SK-MEL-5 (cell line): ENCODE measurements at places on chromosomes 7 and 10.

DNA sequence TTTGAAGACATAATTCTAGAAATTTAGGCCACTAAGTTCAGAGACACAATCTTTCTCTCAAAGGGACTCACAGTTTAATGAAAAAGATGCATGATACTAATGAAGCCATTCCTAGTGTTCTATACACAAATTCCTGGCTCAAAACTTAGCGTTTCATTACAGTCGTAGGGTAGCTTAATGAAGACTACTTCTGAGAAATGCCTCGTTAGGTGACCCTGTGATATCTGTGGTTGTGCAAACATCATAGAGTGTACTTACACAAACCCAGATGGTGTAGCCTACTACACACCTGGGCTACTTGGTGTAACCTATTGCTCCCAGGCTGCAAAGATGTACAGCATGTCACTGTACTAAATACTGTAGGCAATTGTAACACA, 488 bp upstream of the CHCHD3 start:
- DNase-seq = no peak

GRCh38 chr10:37733822-37734221, 123.6 kb downstream of the ZNF248 start:
- DNase-seq = no peak

DNA sequence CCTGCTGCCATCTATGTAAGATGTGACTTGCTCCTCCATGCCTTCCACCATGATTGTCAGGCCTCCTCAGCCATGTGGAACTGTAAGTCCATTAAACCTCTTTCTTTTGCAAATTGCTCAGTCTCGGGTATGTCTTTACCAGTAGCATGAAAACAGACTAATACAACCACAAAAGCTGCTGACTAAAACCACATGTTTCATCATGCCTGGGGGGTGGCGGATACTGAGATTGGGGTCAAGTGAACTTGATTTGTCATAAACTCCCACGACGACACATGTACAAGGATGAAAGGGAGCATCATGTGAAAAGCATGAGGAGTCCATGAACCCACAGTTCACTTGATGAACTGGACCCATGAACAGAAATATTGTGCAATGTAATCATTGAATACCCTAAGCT, 134.9 kb upstream of the ANK3 start:
- no peak for DNase-seq

DNA sequence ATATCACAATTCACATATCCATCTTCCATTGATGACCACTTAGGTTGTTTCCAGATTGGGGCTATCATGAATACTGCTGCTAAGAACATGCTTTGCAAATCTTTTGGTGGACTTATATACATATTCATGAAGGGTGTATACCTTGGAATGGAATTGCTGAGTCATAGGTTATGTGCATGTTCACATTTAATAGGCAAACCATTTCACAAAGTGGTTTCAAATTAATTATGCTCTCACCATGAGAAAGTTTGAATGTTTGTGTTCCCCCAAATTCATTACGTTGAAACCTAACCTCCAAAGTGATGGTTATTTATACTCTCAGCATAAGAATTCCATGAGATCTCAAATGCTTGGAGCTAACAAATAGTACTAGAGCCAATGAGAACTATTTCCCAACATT, 86.4 kb downstream of the VPS41 start:
- DNase-seq = no peak

DNA sequence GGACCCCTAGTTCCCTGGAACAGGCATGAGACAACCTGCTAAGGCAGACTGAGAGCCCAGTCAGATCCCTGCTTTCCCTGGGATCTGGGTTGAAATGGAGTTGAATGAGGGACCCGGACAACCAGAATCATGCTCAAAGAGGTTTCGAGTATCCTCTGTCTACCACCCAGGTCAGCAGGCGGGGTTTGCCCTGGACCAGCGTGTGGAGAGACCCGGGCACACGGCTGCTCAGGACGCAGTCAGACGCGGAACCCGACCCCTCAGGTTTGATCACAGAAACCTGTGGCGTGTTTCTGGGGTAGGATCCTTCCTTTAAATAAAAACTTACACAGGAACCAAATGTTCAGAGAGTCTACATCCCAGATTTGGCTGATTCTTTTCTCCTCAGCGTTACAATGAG, 330.6 kb downstream of the PTPRN2 start:
- DNase-seq = no peak

DNA sequence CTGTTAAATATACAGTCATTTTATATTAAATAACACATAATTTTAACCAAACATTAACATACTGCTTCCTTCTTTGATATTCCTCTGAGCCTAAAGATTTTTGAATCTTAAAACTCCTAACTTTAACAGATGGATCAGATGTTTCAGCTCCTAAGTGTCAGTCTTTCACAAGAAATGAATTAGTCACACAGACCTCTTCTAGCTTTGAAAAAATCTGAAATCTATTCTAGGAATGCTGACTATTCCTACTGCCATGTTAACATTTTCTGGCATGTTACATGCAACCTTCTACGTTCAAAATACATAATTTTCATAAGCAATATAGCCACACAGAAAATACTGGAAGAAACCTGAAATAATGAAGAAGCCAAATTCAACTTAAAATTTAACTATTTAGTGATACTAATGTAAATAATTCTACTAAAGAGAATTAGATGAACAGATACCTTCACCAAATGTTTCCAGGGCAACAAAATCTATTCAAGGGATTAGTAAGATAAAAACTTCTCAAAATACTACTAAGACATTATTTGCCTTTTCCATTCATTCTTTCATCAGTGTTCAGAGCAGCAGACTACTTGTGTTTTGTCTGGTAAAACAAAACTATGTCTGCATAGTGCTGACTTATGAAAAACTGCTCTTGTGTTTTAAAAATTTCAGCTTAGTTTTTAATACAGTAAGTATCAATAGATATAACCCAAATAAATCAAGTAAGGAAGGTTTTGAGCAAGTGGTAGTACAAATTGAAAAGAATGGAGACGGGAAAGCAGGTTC, 9.2 kb downstream of the JMJD1C start:
- no peak for DNase-seq

GRCh38 chr10:44245601-44245938, 139.3 kb downstream of the CXCL12 start:
- DNase-seq = no peak

DNA sequence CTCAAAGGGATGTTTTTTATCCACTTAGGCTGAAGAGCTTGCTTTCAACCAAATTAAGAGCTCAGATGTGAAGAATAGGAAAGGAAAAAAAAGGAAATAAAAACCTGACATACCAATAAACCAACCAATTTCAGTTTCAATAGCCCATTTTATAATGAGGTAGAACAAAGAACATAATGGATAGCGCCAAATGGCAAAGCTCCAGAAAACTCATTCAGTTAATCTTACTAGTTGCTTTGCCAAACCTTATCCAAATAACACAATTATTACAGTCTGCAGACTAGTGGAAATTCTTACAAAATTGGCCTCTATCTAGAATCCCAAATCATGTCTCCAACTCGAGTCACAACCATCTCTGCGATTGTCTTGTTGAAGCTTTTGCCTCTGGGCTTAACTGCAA, 337.0 kb downstream of the CRPPA start:
- no peak for DNase-seq

GRCh38 chr7:155963771-155964195, 151.5 kb upstream of the SHH start:
- DNase-seq = no peak

- no peak for DNase-seq
These were observed 28.9 kb upstream of the DNMBP start for GRCh38 chr10:100038561-100039071.

DNA sequence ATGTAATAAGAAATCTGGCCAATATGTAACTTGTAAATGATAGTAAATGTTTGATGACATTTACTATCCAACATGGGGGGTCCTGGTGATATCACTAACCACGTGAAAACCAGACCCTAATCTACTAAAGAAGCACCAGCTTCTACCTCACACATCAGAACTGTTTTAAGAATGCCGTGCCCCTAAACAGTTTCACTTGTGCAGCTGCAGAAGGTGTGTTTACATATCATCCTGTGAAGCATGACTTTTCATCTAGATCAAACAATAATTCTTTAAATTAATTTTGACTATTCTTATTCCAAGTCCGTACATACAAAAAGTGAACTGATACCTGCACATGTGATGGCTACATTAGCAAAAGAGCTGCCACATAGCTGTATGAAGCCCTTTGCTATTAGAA, 61.0 kb downstream of the STEAP1B start:
- no peak for DNase-seq

- DNase-seq = no peak
These were observed 20.6 kb downstream of the AZGP1 start for GRCh38 chr7:99955247-99955646.

DNA sequence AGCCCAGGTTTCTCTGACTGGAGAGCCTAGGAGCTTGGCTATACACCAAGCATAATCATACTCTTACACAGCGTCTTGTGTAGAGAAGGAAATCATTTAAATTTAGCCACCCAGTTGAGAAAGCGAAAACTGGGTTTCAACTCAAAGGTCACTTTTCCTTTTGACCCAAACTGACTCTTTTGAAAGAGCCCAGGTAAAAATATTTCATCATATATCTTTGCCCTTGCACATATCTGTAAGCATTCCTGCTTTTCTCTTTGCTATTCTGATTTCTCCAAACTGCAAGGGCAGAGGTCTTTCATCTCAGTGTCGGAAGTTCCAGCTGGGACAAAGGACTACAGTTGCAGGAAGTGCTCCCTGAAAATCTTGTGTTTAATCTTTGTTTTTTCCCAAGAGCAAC, 22.0 kb upstream of the ABCB4 start:
- no peak for DNase-seq

DNA sequence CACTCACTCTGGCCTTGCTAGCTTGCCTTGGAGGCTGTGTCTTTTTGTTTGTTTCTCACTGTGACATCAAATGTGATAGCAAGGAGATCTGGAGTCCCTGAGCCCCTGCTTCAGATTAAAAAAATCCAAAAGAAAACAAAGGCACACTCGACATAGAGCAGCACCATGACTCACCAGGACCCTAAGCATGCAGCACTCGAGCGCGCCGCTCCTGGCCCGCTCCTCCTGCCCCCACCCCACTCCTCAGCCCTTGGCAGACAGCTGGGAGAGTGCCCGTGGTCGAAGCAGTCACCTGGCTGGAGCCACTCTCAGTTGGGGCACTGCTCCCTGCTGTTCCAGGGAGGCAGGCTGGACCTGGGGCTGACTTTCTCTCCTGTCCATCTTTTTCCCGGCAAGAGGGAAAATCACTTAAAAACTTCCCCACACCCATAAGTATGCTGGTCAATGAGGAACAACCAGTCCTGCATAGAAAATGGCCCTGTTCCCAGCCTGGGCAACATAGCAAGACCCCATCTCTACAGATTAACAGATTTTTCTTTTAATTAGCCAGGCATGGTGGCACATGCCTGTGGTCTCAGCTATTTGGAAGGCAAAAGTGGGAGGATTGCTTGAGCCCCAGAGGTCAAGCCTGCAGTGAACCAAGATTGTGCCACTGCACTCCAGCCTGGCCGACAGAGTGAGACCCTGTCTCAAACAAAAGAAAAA, 128.4 kb downstream of the PAXIP1 start:
- DNase-seq = no peak

DNA sequence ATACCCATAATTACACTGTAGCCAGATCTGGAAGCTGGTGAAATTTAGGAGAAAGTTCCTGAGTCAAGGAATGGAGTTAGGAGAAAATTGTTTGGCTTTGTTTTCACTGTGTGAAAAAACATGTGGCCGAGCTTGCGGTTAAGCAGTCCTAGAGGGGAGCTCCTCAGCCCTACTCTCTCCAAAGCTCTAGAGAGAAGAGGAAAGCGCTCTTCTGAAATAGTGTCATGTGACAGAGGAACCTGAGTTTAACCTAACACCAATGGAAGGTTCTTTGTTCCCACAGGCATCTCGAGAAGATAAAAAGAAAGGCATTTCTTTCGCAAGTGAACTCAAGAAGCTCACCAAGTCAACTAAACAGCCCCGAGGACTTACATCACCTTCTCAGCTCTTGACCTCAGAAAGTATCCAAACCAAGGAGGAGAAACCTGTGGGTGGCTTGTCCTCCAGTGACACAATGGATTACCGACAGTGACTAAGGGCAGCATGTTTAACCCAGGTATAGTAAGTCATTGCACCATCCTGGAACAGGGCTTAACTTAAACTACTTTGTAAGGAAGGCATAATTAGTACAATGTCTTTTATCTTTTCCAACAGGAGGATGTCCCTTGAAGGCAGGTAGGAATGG, 38.0 kb downstream of the NOC3L start:
- no peak for DNase-seq

DNA sequence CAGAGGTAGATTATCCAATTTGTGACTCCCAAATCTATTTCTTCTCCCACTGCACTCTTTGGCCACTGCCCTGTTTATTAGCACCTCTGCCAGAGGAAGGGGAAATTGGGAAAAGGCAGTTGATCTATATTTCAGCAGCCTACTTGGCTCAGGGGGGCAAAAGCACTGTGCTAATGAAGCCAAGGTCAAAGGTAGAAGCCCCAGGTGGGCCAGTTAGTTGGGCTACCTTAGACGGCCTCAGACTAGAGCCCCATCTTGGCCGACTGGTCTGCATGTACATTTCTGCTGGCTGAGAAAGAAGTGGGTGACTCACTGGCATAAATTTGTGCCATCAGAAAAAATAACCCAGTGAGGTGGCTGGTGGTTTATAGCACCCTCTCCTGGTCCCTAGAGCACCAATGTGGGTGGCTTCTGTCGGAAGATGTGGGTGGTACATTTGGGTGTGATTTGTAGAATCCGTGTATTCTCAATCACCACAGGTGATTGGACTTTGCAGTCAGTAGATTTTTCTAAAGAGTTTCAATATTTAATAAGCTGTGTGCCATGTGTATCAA, 293.3 kb upstream of the MKI67 start:
- DNase-seq = no peak

DNA sequence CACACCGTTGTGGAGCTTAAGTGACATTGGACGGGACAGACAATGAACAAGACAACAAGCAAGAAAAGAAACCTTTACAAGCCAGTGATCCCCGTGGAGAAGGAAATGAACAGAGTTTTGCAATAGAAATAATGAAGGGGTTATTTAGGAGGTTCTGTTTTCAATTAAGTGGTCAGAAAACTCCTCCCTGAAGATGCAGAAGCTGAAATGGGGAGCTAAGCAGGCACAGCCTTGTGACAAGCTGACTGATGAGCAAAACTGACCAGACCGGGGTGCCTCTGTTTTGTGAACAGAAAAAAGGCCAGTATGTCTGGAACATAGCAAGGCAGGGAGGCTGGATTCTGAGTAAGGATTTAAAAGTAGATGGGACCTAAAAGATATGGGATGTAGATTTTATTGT, 299.8 kb upstream of the POM121L12 start:
- DNase-seq = no peak

DNA sequence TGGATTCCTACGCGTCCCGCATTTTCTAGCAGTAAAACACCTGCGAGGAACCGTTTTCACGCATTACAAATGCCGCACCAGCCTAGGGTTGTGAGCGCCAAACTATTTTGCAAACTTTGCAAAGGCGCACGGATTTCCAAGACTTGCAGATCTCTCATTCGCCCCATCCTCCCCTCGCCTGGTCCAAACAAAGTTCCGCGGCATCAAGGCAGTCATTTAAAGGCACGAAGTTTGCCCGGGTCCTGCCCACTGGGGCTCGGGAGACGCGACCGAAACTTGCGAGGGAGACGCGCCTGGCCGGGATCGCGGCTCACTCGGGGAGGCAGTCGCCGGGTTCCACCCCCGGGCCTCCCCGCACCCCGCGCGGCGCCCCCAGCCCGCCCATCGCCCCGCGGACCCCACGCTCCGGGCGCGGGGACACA, 613 bp downstream of the USP6NL start:
- DNase-seq = no peak
